ENCODE measurements at places on chromosomes 7 and 10. TPM values are rescaled to one million over a fixed set of nuclear protein-coding genes. Genes with fewer than 3 reads are reported as not detected.

- H3K4me1 ChIP-seq = no peaks in the 10 kb centered on the region
- no peak for DNase-seq
- peaks cover 9% of the 10 kb centered on the region for H3K27me3 ChIP-seq
- no peak overlapping the region for H3K27ac ChIP-seq
- no peaks in the 10 kb centered on the region for H3K36me3 ChIP-seq
Measured at GRCh38 chr10:44897049-44897448, 14.1 kb upstream of the TMEM72 start.

DNA sequence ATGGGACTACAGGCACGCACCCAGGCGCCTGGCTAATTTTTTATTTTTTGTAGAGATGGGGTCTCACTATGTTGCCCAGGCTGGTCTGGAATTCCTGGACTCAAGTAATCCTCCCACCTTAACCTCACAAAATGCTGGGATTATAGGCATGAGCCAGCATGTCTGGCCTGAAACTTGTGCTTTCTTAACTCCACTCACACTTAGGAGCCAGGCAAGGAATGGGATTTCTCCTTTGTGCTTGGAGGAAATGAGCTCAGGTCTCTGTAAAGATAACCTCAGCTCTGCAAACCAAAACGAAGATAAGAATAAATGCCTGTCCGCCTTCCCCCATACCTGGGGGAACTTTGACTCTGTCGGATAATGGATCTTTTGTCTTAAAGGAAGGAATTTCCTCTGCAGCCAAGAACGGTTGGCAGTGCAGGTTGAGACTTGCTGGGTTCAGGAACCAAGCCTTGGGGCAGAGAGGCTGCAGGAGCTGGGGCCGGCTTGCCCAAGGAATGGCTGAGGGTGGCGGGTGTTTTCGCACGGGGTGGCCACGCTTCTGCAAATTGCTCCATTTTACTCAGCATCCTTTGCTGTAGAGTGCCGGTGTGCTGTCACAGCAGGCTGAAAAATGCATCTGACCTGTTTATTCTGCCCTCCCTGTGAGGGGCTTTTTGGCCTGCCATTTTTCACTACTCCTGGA lies 174.2 kb downstream of the KIAA1217 start:
- peak; percentile 63 for DNase-seq
- peak overlapping the region; percentile 96 for H3K27ac ChIP-seq
- peaks cover 33% of the 10 kb centered on the region for H3K4me1 ChIP-seq

DNA sequence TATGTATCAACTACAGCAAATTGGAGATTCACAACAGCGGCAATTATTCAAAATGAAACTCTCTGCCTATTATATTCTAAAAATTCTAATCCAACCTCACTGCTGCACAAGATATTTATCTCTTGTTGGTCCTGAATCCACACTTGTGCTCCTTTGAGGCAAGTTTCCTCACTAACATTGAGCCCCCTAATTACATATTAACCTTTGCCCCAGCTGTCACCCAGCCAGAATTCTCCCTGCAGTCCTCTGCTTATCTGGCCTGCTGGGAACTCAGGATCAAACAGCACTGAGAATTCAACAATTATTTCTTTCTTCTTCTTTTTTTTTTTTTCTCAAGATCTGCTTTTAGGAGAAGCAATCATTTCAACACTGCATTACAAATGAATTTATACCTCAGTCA lies 21.5 kb upstream of the PLAC9 start:
- H3K36me3 ChIP-seq = no peaks in the 10 kb centered on the region
- H3K27me3 ChIP-seq = peaks cover 34% of the 10 kb centered on the region
- no peak for DNase-seq
- H3K4me1 ChIP-seq = peaks cover 16% of the 10 kb centered on the region

- H3K4me3 ChIP-seq = peak overlapping the region; percentile 23
- DNase-seq = peak; percentile 84
- peak overlapping the region; percentile 40 for H3K27ac ChIP-seq
- H3K36me3 ChIP-seq = peaks cover 24% of the 10 kb centered on the region
- H3K4me1 ChIP-seq = peaks cover 25% of the 10 kb centered on the region
Measured at GRCh38 chr7:2732959-2733584, 45.1 kb downstream of the AMZ1 start.

GRCh38 chr10:59025981-59026765 lies 150.3 kb upstream of the PHYHIPL start:
- H3K27me3 ChIP-seq = no peaks in the 10 kb centered on the region
- H3K4me3 ChIP-seq = no peak overlapping the region
- H3K27ac ChIP-seq = no peak overlapping the region
- H3K4me1 ChIP-seq = peaks cover 8% of the 10 kb centered on the region

DNA sequence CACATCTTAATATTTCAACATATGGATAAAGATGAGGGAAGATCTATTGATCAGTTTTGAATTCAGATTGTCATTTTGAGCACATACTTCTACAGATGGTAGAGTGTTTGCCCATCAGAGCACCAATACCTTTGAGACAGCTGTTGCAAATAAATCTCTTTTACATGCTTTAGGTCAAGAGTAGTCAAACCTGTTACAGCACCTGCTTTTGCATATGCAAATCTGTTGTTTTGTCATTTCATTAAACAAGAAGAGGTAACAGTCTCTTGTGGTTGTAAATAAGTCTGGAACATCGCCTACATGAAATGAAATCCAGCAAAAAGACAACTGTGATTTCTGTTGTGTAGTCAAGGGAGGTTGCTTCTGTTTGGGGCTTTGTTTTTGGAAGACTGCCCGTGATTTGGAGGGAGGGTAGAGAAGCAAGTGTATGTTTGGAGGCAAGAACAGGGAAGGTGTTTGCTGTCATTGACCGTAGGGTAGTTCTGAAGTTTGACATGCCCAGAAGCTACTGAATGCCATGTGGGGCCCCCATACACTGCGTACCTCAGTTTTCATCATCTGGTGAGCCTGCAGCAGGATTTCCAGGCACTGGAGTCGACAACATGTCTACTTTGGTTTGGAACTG lies 233.6 kb upstream of the PPP1R3A start:
- no peaks in the 10 kb centered on the region for H3K4me1 ChIP-seq
- H3K27me3 ChIP-seq = no peaks in the 10 kb centered on the region
- H3K36me3 ChIP-seq = no peaks in the 10 kb centered on the region
- DNase-seq = no peak

- no peaks in the 10 kb centered on the region for H3K36me3 ChIP-seq
- no peak overlapping the region for H3K27ac ChIP-seq
- H3K4me3 ChIP-seq = no peak overlapping the region
- DNase-seq = no peak
Measured at GRCh38 chr10:76453332-76453731, 1021.9 kb downstream of the LRMDA start.

- DNase-seq = no peak
- H3K27me3 ChIP-seq = no peaks in the 10 kb centered on the region
- no peak overlapping the region for H3K27ac ChIP-seq
- peaks cover 81% of the 10 kb centered on the region for H3K4me1 ChIP-seq
Measured at GRCh38 chr10:79098596-79099015, 29.8 kb downstream of the ZMIZ1 start.

- no peak overlapping the region for H3K27ac ChIP-seq
- no peaks in the 10 kb centered on the region for H3K4me1 ChIP-seq
- no peak overlapping the region for H3K4me3 ChIP-seq
Measured at GRCh38 chr7:107972941-107973376, 30.0 kb downstream of the LAMB1 start.

DNA sequence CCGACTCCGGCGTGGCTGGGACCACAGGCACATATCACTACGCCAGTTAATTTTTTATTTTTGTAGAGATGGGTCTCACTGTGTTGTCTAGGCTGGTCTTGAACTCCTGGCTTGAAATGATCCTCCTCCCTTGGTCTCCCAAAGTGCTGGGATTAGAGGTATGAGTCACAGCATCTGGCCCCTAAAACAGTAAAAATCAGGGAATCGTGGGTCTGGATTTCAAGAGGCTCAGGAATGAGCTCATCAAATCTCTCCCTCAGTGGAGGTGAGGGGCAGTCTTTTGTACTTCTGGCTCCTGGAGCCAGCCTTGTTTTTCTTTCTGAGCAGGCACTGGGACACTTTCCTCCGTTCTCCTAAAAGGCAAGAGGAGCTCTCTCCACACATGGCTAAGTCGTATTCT lies 32.1 kb upstream of the RHEB start:
- H3K27me3 ChIP-seq = peaks cover 4% of the 10 kb centered on the region
- H3K36me3 ChIP-seq = peaks cover 13% of the 10 kb centered on the region
- DNase-seq = no peak
- peak overlapping the region; percentile 68 for H3K27ac ChIP-seq
- H3K4me3 ChIP-seq = peak overlapping the region; percentile 12

DNA sequence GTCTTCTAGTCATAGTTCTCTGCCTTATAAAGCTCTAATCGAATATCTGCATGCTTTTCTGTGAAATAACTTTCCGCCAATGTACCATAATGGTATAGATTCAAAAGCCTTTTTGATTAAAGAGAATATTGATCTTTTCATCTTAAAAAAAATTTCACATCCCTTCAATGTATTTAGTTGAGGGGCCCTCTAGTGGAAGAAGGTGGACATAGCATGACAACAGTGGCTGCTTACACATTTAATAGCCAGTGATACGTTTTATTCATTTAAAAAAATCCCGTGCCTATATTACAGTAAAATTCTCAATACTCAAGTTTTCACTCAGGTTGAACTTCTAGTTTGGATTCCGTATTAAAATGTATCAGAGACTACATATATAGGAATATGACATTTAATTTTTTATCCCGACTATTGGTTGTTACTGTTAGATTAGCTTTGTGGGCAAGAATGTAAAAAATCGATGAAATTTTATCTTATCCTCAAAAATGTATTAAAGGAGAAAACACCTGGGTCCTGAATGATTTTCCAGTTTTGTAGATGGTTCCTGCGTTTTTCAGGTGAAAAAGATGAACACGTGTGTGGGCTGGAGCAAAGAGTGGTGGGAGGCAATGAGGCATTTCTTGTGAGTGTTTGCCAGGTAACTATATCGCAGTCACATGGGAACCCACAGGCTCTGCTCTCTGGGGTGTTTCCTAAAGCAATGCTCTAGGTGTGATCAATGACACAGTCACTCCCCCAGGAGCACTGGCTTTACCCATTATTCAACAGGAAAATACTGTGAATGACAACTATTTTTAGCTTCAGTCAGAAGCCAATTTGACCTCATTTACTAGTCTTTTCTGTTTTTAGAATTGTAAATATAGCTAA lies 24.1 kb upstream of the PNLIP start:
- H3K36me3 ChIP-seq = no peaks in the 10 kb centered on the region
- H3K4me1 ChIP-seq = no peaks in the 10 kb centered on the region
- DNase-seq = peak; percentile 38

DNA sequence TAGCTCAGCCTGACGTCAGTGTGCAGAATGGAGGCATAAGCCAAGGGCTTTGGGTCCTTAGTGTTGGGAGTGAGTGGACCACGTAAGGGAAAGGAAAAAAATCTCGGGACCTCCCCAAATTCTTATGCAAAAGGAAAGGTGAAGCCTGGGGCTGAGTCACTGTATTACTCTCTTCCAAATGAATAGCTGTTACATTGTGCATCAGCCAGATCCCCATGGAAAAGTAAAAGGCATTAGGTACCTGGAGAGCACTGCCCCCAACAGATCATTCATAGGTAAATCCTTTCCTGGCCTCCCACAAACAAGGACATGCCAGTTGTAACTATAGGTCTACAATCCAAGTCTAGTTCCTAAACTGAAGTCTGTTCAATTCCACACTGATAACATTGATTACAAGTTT lies 170.5 kb downstream of the C1GALT1 start:
- H3K27ac ChIP-seq = no peak overlapping the region
- no peak overlapping the region for H3K4me3 ChIP-seq
- H3K4me1 ChIP-seq = peaks cover 10% of the 10 kb centered on the region
- no peak for DNase-seq
- no peaks in the 10 kb centered on the region for H3K27me3 ChIP-seq

GRCh38 chr10:112375721-112376395 lies 1.9 kb downstream of the ACSL5 start:
- H3K4me3 ChIP-seq = peak overlapping the region; percentile 77
- H3K36me3 ChIP-seq = peaks cover 26% of the 10 kb centered on the region
- DNase-seq = peak; percentile 29
- H3K27me3 ChIP-seq = no peaks in the 10 kb centered on the region
- peaks cover 47% of the 10 kb centered on the region for H3K4me1 ChIP-seq
- peak overlapping the region; percentile 99 for H3K27ac ChIP-seq

- H3K27me3 ChIP-seq = no peaks in the 10 kb centered on the region
- H3K4me3 ChIP-seq = no peak overlapping the region
- H3K36me3 ChIP-seq = peaks cover 3% of the 10 kb centered on the region
- no peaks in the 10 kb centered on the region for H3K4me1 ChIP-seq
Measured at GRCh38 chr7:5635461-5636445, 145.7 kb downstream of the RNF216 start.

- H3K4me3 ChIP-seq = no peak overlapping the region
- H3K27ac ChIP-seq = no peak overlapping the region
- no peaks in the 10 kb centered on the region for H3K36me3 ChIP-seq
- DNase-seq = no peak
- H3K27me3 ChIP-seq = peaks cover 27% of the 10 kb centered on the region
Measured at GRCh38 chr10:14369906-14370305, 39.2 kb upstream of the FRMD4A start.

GRCh38 chr10:86349474-86349873 lies 17.1 kb downstream of the GRID1 start:
- H3K27ac ChIP-seq = no peak overlapping the region
- H3K4me3 ChIP-seq = no peak overlapping the region
- DNase-seq = no peak
- peaks cover 37% of the 10 kb centered on the region for H3K27me3 ChIP-seq
- no peaks in the 10 kb centered on the region for H3K36me3 ChIP-seq

DNA sequence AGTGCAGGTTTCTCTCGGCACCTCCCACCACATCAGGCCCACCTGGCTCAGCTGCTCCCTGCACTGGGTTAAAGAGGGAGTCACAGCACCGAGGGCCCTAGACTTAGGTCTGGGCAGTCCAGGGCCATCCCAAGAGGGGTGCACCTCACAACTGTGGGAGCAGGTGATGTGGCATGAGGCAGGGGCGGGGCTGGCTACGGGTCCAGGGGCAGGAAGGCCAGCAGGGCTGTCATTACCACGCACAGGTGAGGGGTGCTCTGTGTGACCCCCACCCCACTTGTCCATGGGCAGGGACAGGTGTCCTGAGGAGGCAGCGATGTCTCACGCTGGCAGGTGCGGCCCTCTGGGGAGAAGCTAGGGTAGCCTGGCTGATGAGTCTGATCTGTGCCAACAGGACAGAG lies 40.5 kb upstream of the DPYSL4 start:
- H3K4me1 ChIP-seq = no peaks in the 10 kb centered on the region
- no peak overlapping the region for H3K27ac ChIP-seq
- H3K4me3 ChIP-seq = no peak overlapping the region
- H3K36me3 ChIP-seq = no peaks in the 10 kb centered on the region

GRCh38 chr7:70460562-70460961 lies 671.4 kb upstream of the GALNT17 start:
- H3K4me1 ChIP-seq = no peaks in the 10 kb centered on the region
- no peak for DNase-seq
- no peaks in the 10 kb centered on the region for H3K36me3 ChIP-seq
- H3K27me3 ChIP-seq = no peaks in the 10 kb centered on the region
- no peak overlapping the region for H3K27ac ChIP-seq
- H3K4me3 ChIP-seq = no peak overlapping the region

- no peak for DNase-seq
- no peak overlapping the region for H3K4me3 ChIP-seq
- H3K4me1 ChIP-seq = no peaks in the 10 kb centered on the region
- H3K27ac ChIP-seq = no peak overlapping the region
- no peaks in the 10 kb centered on the region for H3K27me3 ChIP-seq
Measured at GRCh38 chr10:119132521-119133345, 28.8 kb downstream of the DENND10 start.

NPY4R gene
- total RNA-seq = not detected

FAM25G gene
- total RNA-seq = not detected

LLCFC1 gene
- total RNA-seq = not detected

TMEM140 gene
- total RNA-seq = 4.2 TPM

ARL5B gene
- total RNA-seq = 15.3 TPM

SPDYE2 gene
- total RNA-seq = not detected

UPK3BL2 gene
- 18.3 TPM for total RNA-seq

TEX47 gene
- not detected for total RNA-seq

SYT15 gene
- 1.5 TPM for total RNA-seq

MUC12 gene
- total RNA-seq = 1.3 TPM

LIPN gene
- not detected for total RNA-seq

DEPP1 gene
- total RNA-seq = 16.5 TPM

MKX gene
- 2.3 TPM for total RNA-seq

All from Calu3 (cell line).